Neuronal stem cell (in vitro differentiated cells): ENCODE measurements at places on chromosomes 5 and 9.

DNA sequence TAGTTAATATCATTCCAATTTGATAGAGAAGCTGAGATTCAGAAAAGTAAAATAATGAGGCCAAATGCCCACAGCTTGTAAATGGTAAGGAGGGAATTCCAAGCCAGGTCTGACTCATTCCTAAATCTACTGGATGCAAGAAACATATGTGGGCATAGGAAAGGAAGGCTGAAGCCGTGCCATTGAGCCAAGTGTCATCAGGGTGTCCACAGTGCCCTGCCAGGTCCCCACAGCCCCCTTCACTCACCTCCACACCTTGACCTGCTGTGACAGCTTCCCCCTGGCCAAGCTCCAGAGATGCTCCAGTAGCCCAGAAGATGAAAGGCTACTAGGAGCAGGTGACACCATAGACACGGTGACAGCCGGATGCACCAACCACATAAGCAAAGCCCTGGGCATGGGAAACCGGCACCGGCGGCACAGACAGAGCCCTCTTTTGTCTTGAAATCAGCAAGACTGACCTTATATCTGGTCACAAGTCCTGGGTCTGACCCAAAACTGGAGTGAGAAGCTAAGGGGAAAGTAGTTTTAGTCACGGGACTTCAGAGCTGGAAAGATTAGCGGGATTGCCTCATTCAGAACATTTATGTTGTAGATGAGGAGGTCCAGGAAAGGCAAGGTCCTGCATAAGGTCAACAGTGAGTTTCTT lies 20.1 kb upstream of the FAT2 start:
- DNase-seq: no peak

DNA sequence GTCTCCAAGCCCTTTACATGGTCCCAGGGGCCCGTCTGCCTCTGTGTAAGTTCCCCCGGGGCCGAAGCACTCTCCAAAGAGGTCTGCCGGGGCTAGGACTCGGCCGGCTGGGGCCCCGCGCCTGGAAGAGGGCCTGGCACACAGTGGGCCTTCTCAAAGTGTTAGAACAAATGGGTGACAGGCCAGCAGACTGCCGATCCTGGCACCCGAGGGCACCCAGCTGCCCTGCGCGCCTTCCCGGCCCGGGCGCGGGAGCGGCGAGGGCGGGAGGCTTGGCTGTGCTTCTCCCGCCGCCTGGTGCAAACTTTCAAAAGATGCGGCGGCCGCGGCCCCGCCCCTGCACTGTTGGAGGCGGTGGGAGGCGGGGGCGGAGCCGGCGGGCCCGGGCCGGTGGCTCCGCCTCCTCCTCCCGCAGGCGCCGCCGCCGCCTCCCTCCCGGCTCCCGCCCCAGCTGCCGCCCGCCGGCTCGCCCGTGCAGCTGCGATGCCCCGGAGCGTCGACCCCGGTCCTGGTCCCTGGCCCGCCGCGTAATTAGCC lies at the start of gene NEURL1B:
TSS of gene NEURL1B (plus strand) at position 442 of the 537 bp plus-strand sequence. CDS start 144 bp downstream, outside the sequence.
- peak; percentile 83 for DNase-seq

DNA sequence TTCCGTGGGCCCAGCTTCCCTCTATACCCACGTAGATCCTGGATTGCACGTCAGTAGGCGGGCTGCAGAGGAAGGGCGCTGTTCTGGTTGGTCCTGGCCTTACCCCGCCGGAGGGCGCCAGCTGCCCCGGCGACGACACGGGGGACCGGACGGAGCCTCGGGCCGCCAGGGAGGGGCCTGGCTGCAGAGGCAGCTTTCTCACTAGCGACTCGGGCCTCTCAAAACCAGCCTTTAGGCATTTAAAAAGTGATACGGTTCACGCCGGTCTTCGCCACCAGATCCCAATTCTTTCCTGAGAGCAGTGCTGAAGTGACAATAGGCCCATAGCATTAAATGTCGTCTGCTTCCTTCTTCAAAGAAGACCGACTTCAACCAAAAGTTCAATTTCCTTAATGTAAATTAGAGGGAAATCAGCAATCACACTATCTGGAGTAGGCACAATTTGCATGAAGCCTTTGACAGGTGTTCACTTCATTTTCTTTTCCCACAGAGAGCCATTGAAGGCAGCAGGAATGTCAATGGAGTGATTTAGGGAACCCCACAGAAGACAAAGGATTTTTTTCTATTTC lies 17.6 kb upstream of the UBE2D2 start:
- no peak for DNase-seq

DNA sequence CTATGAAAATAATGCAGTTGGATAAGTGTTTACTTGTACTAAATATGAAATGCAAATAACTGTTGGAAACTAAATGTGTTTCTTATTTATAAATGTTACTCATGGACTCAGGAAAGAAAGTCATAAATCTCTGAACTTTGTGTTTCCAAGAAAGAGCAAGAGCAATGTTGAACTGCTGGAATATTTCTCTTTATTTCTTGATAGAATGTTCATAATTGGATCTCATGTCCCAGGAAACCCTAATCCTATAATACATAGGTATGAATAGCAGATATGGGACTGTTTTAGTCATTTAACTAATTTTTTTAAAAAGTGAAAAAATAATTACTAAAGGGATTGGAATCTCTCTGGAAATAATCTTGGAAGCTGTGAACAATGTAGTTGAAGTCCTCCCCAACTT lies 245.0 kb upstream of the ACTBL2 start:
- DNase-seq: no peak

DNA sequence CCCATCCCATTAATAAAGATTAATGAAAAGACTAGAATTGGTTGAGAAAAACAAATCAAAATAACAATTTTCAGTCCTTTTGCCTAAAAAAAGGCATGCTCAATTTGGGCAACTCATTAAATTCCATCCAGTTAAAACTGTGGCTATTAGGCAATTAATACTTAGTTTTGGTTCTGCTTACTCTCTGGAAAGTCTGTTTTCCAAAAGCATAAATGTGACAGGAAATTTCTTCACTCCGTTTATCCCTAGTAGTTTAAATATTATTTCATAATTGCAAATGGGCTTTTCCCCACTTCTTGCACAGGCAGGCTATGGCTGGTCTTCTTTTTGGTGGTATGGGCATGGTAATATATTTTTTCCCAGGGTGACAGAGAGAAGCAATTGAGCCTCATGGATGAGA lies 373.3 kb upstream of the KLF4 start:
- DNase-seq: no peak

DNA sequence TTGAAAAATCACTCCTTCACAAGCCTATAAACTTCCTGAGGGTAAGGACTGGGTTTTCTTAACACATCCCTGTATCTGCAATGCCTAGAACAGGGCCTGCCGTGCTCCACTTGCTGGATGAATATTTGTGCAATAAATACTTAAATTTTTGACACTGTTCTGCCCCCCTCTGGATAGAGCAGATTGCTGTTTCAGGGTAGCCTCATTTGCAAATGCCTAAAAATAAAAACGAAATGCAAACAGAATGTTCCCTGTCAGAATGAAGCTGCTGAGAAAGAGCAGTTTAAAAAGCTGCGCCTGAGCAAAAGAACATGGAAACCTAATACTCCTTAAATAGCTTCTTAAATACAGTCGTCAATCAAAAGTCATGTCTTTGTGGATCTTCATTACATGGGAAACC lies 385.3 kb downstream of the PRELID2 start:
- DNase-seq: no peak

DNA sequence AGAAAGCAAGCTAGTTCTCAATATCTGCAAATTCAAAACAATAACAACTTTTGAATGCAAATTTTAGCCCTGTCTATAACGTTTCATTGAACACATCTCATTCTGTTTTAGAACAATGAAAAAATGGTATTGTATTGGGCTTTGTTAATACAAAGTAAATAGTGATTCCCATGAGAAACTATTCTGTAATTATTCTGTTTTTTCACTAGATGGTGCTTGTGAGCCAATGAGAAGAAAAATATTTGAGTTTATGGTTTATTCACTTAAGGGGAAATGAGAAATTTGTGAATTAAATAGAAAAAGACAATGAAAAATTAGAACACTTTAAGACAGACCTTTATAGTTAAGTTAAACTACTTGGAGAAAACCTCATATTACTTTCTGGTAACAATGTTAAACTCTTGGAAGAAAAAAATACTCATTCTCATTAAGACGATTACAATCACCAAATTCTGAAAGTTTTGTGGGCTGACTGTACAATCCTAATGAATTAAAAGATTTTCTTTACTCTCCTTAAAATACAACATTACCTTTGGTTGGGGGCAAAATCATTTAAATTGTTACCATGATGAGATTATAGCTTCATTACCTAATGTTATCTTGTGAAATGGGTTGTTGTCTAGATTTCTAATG lies 127.0 kb downstream of the NNT start:
- DNase-seq: peak; percentile 4

DNA sequence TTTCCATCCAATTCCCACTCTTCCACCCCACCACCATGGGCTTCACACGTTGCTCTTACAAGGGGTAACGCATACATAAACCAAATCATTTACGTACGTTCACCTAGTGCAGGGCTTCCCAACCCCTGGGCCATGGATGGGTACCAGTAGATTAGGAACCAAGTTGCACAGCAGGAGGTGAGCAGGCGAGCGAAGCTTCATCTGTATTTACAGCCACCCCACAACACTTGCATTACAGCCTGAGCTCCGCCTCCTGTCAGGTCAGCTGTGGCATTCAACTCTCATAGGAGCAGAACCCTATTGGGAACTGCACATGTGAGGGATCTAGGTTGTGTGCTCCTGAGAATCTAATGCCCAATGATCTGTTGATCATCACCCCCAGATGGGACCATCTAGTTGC lies 82.3 kb downstream of the CEMIP2 start:
- DNase-seq: no peak

- no peak for DNase-seq
Observed at GRCh38 chr9:33025572-33026342, 684 bp downstream of the DNAJA1 start.

DNA sequence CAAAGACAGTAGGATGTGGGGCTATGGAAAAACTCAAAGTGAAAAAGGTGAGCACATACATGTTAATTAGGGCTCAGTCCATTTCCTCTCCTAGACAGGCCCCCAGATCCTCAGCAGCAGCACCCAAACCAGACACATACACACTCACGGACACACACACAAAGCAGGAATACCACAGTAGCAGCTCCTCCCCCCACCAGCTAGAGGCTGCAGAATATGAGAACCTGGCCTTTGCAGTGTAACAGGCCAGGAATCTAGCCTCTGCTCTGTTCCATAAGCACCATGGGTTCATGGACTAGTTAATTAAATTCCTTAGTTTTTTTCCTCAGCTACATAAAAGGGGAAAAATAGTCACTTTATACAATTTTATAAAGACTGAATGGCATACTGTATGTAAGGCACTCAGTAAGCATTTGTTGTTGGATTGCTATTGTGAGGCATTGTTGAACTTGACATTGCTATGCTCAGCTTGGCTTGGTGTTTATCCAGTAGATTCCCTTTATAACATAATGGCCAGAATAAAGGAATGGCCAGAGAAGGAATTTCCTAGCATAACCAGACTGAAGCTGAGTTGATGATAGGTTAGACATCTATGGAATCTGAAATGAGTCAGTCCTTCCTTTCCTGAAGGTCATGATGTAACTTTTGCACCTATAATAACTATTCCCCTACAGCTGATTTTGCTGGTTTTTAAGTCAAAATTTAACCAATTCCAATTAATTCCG lies 186.8 kb downstream of the SEMA5A start:
- DNase-seq: no peak

- no peak for DNase-seq
Observed at GRCh38 chr9:91208419-91208745, 153.3 kb downstream of the AUH start.

GRCh38 chr5:530001-530955 lies 6.0 kb upstream of the SLC9A3 start:
- DNase-seq: no peak

DNA sequence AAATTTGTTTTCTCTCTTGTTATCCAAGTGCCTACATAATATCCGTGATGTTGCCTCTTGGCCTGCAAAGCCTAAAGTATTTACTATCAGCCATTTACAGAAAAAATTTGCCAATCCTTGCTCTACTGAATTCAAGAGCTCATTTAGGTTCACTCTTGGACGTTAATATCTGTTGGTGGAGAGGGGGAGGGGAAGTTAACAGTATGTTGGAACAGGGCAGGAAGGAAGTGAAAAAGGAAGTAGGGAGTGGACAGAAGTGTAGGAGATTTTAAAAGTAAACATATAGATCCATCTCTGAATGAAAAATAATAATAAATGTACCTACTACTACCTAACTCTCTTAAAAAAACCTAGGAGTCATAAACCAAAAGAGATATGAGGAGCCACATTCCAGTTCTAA lies 32.8 kb downstream of the ZNF608 start:
- DNase-seq: no peak

DNA sequence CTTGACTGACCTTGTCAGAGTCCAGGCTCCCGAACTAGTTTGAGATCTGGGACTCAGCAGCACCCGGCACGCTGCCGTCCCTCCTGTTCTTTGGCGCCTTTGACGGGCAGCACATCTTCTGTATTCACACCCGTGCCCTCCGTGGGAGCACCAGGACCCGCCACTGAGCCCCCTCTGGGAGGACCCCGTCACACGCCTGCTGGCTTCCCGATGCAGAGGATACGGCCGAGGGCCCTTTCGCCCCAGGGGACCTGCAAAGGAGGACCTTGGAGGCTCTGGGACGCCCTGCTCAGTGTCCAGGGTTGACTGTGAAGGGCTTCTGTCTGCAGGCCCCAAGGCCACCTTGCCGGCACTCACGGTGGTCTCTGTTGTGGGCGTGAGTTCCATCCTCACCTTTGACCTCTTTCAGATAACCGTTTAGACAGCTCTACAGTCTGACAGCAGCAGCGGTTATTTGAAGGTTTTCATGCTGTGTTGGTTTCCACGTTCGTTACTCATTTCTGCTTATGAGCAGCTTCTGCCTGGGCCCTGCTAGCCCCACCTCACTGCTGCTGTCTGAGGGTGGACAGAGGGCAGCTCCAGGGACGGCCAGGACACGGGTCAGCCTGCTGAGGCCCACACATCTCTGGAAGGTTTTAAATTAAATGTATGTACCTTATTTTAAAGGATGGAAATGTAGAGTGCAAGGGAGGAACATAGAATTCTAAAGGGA lies 12.6 kb upstream of the EXOC3 start:
- DNase-seq: no peak

DNA sequence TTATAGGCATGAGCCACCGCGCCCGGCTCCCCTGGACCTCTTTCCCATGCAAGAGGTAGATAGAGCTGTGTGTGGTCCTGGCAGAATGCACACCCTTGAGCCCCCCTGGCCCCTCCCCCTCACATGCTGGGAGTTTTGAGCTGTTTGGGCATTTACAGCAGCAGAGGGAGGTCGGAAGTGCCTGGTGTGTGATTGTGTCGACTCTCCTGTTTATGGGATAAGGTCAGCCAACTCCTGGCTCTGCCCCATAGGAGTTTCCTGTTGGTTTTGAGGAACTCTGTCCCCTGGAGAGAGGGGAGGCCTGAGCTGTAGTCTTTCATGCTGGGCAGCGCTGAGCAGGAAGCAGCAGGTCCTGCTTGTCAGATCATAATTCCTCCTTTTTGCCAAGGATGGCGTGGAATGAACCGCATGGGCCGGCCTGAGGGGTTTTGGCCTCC lies 6.0 kb downstream of the LRRC8A start:
- no peak for DNase-seq

- no peak for DNase-seq
Observed at GRCh38 chr5:125367702-125368101, 621.3 kb upstream of the ZNF608 start.

- DNase-seq: no peak
Observed at GRCh38 chr5:1524481-1524798, 680 bp upstream of the LPCAT1 start.
